ENCODE measurements at places on chromosomes 2 and 18.

DNA sequence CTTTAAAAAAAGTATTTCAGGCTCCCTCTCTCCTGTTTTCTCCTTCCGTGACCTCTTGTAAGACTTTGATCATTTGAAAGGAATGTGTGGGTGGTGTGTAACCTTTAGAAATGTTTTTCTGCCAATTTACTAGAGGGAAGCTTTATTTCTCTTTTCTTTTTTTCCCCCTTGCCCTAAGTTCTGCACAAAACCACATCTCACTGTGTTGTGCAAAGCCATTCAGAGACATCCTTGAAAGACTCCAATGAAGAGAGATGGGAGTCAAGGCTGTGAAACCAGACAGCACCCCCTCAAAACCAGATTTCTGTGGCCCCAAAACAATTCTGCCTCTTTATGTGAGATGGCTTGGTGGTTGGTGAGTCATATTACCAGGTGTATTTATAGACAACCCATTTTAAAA, 184.6 kb upstream of the ERBB4 start:
- no peak for DNase-seq

- DNase-seq, result no peak
These were observed 83.4 kb downstream of the TTN start for GRCh38 chr2:178723786-178724346.

GRCh38 chr2:224136396-224136795, 97.3 kb upstream of the SERPINE2 start:
- no peak for DNase-seq

DNA sequence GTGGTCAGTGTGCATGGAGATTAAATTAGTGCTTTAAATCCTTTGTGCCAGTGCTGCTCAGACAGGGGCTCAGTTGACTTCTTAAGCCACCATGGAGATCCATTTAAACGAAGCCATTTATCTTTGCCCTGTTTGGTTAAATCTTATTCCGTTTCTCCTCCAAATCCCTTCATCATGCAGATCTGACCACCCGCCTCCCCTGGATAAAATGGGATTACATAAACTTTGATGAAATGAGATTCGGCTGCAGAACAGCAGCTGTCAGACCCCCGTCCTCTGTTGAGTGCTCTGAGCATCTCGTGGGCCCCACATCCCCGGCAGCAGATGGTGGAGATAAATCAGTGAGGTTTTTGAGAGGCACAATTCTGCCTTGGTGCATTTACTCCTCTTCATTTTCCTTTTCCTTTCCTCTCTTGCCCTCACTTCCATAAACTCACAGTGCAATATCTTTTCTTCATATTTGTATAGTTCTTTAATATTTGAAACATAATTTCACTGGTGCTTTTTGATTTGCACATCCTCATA, 84.4 kb upstream of the TWIST2 start:
- no peak for DNase-seq

- DNase-seq, result no peak
These were observed 97.3 kb upstream of the FZD5 start for GRCh38 chr2:207867056-207867455.

DNA sequence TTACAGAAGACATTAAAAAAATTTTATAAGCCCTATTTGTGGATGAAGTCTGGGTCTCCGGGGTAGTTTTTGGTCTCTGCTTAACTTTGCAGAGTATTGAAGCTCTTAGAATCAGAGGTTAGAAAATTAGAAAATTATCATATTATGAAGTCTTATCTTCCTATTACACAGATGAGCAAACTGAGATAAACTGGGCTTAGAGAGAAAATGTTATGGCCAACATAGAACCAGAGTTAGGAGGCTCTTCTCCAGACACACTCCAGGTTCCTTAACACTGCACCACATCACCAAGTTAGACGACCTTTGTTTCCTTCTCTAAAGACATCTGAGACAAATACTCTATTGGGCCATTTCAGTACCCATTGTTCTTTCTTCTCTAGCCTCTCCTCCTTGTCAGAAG, 36.7 kb upstream of the NEB start:
- no peak for DNase-seq

GRCh38 chr18:8890957-8891464, 185.7 kb downstream of the MTCL1 start:
- no peak for DNase-seq

DNA sequence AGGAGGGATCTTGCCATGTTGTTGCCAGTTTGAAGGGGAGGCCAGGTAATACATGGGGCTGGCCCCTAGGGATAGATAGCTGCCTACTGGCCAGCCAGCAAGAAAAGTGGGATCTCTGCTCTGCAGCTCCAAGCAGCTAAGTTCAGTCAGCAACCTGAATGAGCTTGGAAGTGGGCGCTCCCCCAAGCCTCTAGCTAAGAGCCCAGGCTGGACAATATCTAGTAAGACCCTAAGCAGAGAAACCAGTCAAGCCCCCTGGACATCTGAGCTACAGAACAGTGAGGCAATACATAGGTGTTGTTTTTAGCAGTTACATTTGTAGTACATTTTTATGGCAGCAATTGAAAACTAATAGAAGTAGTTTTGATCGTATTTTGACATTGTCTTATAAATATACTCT, 409.8 kb upstream of the SMIM21 start:
- DNase-seq, result no peak

- no peak for DNase-seq
These were observed 20.9 kb downstream of the GKN2 start for GRCh38 chr2:68931799-68932198.

DNA sequence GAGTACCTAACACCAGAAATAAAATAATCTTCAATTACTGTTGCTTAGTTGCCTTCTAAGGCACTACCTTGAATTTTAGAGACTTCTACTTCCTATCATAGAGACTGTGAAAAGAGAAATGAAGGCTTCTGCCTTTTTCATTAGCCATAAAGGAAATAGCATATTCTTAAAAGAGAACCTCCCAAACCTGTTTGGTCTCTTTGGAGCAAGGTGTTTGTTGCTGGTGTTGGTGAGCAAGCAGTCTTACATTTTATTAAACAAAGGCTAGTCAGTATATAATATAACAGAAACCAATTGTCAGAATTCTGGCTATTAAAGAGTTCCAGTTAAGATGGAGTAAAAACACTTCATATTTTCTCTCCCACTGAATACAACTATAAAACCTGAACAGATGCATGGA, 116.4 kb downstream of the TAF4B start:
- no peak for DNase-seq
